Activated naive CD8-positive, alpha-beta T cell treated with anti-CD3 and anti-CD28 coated beads for 36 hours (primary cell): ENCODE measurements at places on chromosomes 1 and 21.

- no peak for DNase-seq
Measured at GRCh38 chr1:15146971-15147376, 6.6 kb upstream of the TMEM51 start.

GRCh38 chr1:174794861-174795260 lies 204.9 kb upstream of the CACYBP start:
- no peak for DNase-seq

- DNase-seq = no peak
Measured at GRCh38 chr1:64437453-64437852, 32.5 kb upstream of the CACHD1 start.

- DNase-seq = no peak
Measured at GRCh38 chr1:234475167-234475793, 3.7 kb downstream of the TARBP1 start.

- peak; percentile 54 for DNase-seq
Measured at GRCh38 chr1:214331827-214332423, 51.0 kb downstream of the SMYD2 start.

- DNase-seq = no peak
Measured at GRCh38 chr1:241773991-241774390, 74.0 kb upstream of the EXO1 start.

- DNase-seq = no peak
Measured at GRCh38 chr21:46394595-46395104, 64.0 kb upstream of the DIP2A start.

GRCh38 chr1:27664291-27664690 lies 7.7 kb downstream of the IFI6 start:
- DNase-seq = no peak

DNA sequence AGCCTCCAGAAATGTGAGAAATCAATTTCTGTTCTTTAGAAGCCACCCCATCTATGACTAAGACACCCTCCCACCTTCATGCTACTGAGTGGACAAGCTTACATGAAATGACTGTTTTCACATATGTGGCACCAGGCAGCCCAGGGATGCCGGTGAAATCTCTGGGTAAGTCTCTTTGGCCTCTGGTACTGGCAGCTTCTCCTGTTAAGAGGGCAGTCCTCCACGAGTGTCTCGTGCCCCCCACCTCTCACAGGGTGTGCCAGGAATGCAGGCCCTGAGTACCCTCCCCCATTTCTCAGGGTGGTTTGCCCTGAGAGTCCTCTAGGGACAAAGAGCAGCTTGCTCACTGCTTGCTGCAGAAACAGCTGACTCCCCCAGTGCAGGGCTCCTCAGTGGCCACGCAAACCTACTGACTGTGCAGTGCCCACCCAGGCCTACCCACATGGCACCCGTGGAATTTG lies 3.2 kb upstream of the PRXL2B start:
- DNase-seq = peak; percentile 36

GRCh38 chr1:22831729-22832413 lies 121.2 kb downstream of the EPHB2 start:
- no peak for DNase-seq

GRCh38 chr1:248596615-248597014 lies 885 bp downstream of the OR2T10 start:
- DNase-seq = no peak

- DNase-seq = no peak
Measured at GRCh38 chr1:36542962-36543515, 60.3 kb upstream of the CSF3R start.

DNA sequence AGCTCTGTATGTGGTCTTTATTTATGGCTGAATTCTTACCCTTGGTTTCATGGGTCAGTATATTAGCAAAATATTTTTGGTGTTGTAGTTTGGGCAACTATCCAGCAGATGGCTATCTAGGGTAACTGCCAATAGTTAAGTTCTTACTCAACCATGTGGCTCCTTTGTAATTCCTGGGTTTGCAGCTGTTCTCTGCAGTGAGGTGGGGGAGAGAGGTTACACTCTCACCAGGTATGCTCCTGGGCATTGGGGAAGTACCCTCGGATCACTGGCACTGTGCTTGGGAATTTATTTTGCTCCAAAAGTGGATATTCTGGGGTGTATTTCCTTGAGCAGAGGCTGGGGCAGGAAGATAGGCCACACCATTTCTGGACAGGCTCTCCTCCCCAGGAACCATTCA lies 436.7 kb upstream of the TMPRSS15 start:
- no peak for DNase-seq

GRCh38 chr1:180188091-180188506 lies 33.4 kb downstream of the QSOX1 start:
- DNase-seq = no peak

DNA sequence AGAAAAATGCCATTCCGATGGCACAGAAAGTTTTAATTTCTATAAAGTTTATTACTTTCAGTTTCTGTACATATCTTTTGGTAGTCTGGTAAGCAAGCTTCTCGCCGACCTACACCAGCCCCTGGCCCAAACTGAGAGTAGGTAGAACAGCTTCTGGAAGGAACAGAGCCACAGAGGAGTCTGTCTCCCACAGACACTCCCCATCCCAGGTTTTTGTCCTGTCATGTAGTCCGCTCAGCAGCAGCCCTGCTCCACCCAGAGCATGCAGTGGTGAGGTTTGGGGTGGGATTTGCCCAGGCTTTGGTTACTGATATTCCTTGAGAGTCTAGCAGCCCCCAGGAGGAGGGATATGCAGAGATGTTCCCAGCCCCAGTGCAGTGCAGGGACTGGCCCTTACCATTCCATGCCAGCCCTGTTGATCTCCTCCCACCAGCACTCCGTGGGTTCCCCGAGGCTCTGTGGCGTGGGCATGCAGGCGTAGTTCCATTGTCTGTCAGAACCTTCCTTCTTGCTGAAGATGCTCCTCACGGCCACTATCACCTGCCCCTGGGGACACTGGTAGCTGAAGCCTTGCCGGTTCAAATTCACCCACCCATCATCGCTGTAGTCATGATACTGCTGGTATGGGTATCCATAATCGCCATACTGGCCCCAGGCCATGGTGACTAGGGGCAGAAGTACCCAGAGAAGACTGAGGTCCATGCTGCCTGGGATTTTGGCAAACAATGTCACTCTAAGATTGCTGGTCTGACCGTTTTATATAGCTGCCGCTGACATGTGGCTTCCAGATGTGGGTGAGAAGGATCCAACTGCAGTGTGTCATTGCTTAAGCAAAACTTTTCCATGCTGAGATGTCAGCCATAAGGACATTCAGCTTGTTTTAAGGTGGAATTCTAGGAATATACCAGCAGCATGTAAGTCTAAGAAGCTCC lies at the start of gene DPT:
Gene DPT (minus strand): TSS at position 734 of the 932 bp plus-strand sequence. CDS start 32 bp downstream, at position 702.
- no peak for DNase-seq

GRCh38 chr1:54485416-54485815 lies 62.6 kb upstream of the ACOT11 start:
- DNase-seq = no peak

DNA sequence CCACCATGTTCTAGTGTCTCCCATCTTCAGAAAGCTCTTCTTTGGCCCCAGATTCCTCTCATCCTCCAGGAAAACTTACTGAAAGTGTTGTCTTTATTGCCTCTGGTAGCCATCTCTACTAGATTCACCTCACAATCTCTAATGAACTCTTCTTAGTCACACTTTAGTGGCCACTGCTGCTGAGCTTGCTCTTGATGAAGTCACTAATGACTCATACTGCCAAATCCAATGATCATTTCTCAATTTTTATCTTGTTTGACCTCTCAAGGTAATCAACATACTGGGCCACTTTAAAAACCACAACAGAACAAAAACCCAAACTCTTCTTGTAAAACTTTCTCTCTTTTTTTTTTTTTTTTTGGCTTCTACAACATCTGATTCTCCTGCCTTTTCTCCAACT lies 196.4 kb downstream of the LHX8 start:
- DNase-seq = no peak

DNA sequence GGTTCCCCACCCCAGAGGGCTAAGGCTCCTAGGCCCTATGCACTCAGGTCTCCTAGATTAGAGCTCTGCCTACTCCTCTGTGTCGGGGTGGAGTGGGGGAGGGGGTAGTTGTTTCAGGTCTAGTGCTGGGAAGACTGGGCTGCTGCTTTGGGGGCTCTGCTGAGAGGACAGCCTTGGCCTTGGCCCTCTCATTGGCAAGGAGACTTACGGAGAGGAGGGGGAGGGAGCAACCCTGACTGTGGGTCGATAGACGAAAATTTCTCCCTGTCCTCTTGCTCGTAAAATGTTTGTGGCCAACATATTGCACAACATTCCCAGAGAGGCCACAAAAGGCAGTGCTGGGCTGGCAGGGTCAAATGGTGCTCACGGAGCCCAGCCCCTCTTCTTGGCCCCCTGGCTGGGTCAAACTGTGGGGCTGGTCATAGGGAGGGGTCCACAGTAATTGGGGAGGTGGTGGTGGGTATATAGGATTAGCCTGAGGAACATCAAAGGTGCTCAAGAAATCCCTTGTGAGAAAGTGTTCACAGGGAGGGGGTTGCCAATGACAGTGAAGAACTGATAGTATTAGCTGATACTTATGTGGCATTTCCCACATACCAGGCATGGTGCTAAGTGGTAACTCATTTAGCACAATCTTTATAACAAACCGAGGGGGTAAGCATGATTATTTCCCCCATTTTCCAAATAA lies 8.5 kb upstream of the DMBX1 start:
- DNase-seq = no peak

DNA sequence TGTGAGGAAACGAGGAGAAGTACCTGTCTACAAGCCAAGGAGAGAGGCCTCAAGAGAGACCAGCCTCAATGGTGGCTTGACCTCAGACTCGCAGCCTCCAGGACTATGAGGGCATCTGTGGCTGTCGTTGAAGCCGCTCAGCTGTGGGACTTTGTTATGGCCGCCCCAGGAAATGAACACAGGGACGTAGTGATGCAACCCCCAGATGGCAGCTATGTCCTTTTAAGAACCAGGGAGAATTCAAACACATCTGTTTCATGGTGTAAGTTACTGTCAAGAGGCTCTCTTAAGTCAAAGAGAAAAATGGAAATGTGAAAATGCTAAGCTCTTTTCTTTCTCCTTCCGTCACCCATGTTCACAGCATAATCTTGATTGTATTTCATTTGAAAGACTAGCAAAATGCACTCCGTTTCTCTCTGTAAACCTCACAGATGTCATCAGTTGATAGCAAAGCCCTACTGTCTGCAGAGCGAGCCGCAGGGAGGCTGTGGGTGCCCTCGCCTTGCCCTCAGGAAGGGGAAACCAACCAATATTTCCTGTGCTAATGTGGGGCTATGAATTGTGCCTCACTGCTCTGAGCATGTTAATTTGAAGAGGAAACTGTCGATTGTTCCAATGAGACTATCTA lies 21.3 kb downstream of the UBASH3A start:
- DNase-seq = peak; percentile 70

GRCh38 chr1:86852289-86852688 lies 61.6 kb downstream of the SELENOF start:
- no peak for DNase-seq

GRCh38 chr21:42222821-42223390 lies 4.0 kb downstream of the ABCG1 start:
- no peak for DNase-seq

DNA sequence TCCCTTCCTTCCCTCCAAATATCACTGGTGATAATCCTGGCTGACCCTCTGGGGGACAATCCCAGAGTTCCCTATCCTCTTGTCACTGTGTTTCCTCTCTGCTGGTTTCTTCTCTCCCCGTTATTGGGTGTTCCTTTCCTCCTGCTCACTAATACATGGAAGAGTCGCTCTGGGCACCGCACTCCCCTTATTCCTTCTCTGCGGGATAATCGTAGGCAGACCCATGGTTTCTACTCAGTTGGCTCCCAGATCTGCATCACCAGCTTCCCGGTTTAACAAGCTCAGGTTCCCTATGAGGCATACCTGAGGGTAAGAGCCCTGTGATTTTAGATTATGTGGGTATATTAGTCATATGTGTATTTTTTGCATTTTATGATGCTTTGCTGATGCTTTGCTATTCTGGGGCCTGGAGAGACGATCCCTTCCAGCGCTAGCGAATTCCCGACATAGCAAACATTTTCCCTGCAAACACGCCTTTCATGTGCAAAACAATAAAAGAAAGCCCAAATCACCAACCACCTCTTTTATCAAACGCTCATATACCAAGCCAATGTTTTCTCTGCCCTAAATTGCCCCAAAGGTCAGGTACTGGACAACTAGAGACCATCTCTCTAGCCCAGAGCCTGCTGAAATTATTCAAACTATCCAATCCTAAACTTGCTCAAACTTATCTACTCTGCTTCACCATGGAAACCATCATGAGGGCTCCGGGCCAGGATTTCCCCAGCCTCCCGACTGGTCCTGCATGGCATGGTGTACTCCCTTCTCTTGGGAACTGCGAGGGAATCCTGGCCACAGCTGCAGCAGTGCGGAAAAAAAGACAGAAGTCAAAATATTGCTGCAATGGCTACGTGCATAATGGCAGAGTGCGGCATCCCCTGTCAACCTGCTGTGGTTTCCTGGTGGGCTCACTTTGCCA lies 84.2 kb downstream of the PCP4 start:
- no peak for DNase-seq

- DNase-seq = no peak
Measured at GRCh38 chr1:191086910-191087309, 609.2 kb upstream of the BRINP3 start.

DNA sequence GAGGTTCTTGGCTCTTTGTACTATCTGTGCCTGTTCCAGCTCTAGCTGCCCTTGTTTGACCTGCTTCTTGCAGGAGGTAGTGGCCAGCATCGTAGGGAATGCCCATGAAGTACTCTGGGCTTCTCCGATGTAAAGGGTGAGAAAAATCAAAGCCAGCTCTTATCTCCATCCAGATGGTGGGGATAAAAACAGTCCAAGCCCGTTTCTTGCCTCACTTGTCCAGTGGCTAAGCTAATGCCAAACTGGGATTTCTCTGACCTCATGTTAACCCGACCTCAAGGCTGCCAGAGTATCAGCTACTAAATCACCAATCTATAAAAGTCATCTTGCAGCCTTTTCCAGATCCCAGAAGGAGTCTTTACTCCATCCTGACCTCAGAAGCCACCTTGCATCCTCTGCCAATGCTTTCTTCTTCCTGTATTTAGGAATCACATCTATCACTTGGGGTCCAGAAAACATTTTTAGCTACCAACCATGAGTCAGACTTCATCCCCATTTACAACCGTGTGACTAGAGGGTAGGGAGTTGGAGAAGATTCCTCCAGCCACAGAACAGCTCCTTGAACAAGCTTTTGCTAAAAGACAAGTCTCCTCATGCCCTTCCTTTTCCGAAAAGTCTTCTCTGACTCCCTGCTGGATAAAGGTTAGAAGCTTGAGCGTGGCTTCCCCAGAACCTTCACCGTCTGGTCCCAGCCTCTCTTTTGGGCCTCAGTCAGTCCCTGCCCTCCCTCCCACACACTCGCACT lies 35.9 kb downstream of the KCNC4 start:
- DNase-seq = no peak

GRCh38 chr1:155313261-155313660 lies 4.6 kb downstream of the FDPS start:
- DNase-seq = no peak
